ENCODE measurements at places on chromosomes 6 and 20. TPM values are rescaled to one million over a fixed set of nuclear protein-coding genes. Genes with fewer than 3 reads are reported as not detected.

- DNase-seq: no peak
Observed at GRCh38 chr6:43625393-43625992, 3.6 kb downstream of the GTPBP2 start.

DNA sequence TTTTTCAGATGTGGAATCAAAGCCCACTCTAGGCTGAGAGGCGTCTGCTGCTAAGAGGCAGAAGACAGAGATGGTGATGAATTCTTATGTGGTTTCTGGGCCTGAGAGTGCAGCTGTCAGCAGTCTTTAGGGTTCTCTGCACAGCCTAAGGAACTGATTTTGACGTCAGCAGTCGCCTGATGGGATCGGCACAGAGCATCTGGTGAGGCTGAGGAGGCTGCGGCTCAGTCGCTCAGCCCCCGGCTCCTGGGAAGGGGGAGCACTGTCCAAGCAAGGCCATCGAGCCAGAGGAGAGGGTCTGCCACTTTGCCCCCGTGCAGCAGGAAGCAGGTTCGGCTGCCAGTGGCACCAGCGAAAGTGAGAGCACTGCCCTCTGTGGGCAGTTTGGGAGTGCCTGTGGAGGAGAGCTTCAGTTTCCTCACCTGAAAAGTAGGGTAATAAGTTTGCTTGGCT, 92.5 kb downstream of the TCP11 start:
- peak; percentile 51 for DNase-seq

DNA sequence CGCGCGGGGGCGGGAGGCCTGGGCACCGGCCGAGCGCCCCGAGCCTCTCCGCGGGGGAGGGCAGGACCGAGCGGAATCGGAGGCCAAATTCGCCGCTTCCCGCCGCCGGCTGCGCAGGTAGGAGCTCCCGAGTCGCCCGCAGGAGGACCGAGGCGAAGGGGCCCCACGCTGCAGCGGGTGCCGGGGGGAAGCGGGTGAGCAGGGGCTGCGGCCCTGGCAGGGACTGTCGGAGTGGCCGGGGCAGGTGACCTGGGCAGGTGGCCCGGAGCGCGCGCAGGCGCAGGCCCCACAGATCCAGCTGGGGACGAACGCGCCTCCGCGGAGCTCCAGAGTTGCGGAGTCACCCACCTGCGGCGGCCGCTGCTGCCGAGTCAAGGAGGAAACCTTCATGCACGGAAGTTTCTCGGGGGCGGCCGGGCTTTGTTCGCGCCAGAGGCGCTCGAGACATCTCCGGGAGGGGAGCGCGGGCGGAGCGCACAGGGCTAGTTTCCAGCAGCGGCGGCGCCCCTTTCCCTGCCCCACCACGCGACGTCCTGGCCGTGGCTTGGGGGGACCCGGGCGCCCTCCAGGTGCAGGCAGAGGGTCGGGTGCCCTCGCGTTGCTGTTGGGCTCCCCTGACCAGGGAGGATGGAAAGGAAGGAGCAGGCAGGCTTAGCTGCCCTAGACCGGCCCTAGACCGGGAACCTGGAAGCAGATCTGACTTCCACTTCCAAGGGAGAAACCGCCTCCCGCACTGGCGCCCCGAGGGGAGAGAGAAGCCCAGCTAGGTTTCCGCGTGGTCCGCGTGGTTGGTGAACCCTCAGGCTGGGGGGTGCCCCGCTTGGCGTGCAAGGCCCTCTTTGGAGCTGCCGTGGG, 590 bp downstream of the SLCO4A1 start:
- peak; percentile 70 for DNase-seq

Gene TMEM200A
- not detected for total RNA-seq

Gene COL11A2
- total RNA-seq: 1.4 TPM
